ENCODE measurements at places on chromosomes 2 and 18.

DNA sequence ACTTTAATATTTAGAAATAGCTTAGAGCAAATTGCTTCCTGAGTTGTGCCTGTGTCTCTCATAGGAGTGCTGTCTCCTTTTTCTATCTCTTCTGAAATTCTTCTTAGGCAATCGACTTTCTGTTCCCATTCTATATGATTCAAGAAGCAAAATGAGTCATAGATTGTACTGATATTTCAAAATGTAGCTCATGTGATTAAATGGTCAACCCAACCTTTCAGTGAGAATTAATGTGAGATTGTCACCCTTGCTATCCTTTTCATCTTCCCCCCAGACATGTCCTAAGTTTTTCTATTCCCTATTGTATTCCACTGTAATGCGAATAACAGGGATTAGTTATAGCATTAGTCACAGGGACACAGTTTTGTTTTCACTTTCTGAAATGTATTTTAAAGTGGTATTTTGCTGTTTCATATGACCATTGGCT lies 413.6 kb downstream of the THSD7B start:
- peak; percentile 57 for DNase-seq

DNA sequence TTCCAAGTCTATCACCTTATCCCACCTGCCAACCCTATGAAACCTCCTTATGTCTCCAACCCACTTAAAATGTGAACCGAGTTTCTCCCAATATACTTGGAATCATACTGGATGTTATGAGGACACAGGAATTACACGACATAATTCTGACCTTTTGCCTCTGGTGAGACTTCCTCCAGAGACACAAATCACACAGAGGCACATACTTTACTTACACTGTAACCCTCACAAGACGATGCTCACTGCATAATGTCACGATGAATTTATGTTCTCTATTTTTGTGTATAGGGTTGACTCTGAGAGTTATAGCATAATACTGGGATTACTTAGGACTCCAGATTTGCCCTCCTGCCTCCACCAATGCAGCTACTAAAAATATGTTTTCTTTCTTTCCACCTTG lies 28.0 kb upstream of the SETBP1 start:
- no peak for DNase-seq

- no peak for DNase-seq
Measured at GRCh38 chr2:18671363-18671762, 82.0 kb upstream of the NT5C1B start.

DNA sequence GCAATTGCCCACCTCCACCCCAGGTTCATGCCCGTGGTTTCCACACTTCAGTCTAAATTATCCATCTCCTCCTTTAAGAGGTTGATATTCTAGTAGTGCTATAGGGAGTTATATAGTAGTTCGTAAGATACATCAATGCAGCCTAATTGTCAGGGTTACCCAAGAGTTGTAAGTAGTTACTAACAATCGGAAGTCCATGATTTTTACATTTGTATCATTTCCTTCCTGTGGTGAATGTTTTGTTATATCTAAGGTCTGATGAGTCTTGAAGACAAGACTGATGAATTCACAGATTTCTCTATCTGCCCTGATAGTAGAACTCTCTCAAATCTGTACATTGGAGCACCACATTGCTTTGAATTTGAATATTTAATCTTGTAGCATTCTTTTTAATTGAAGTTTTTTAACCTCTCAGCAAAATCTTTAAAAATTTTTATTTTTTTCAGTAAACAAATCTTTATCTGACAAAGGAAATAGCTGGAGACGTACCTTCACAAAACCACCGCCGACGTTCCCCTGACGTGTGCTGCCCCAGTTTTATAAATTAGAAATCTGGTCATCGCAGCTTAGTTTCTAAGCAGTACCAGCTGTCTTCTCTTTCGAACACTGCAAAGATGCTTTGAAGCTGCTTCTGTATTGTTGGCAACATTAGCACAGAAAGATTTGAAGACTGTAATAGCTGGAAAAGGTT lies 264.5 kb downstream of the SOCS6 start:
- DNase-seq, result no peak

GRCh38 chr2:100960688-100961087 lies 41.4 kb upstream of the RPL31 start:
- DNase-seq, result no peak

DNA sequence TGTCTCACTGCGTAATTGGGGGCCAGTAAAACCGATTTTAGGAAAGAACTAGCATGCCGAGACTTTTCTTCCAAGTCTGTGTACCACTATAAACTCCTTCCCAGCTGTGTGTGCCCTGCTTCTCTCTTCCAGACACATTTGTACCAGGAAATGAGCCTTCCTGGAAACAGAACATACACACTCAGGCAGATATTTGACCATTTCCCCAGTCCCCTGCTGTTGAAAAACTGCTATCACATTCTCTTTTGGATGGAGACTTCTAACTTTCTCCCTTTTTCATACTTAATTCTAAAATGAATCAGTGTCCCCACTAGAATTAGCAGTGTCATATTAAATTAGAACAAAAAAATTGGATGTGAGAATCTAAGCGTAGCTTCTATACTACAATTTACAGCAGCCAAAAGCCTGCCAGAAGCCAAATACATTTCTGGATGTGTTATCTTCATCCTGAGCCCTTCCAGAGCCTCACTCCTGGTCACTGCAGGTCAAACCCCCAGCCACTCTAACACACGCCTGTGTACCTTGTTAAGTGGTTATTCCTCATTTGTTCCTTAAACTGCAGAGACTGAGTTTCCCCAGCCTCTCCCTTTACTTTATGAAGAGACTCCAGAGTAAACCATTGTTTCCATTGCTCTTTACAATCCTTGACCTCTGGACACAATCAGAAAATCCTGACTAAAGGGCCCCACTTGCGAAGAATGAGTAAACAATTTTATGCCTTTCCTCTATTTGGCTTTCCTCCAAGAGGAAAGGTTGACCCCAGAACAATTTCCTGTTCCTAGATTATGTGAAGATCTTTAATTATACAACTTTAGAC lies 20.4 kb downstream of the DSG4 start:
- DNase-seq, result no peak

- DNase-seq, result peak; percentile 99
Measured at GRCh38 chr2:222733846-222734702, 62.6 kb downstream of the MOGAT1 start.

GRCh38 chr18:26312199-26312598 lies 86.0 kb downstream of the TAF4B start:
- DNase-seq, result no peak

GRCh38 chr2:206783718-206784117 lies 18.3 kb downstream of the FASTKD2 start:
- DNase-seq, result peak; percentile 19

- DNase-seq, result peak; percentile 62
Measured at GRCh38 chr2:27003857-27004256, 28.9 kb upstream of the TMEM214 start.

DNA sequence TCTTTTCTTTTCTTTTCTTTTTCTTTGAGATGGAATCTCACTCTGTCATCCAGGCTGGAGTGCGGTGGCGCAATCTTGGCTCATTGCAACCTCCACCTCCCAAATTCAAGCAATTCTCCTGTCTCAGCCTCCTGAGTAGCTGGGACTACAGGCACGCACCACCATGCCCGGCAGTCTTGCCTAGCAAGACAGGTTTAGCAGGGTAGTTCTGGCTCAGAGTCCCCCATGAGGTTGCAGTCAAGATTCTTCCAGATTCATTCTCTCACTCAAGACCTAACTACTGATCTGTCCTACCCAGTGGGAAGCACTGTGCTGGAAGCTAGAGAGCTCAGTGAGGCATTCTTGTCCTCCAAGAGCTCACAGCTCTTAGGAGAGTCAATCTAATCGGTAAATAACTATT lies 17.6 kb upstream of the ZAP70 start:
- no peak for DNase-seq

GRCh38 chr18:45353530-45353929 lies 261.7 kb upstream of the SLC14A2 start:
- peak; percentile 53 for DNase-seq

DNA sequence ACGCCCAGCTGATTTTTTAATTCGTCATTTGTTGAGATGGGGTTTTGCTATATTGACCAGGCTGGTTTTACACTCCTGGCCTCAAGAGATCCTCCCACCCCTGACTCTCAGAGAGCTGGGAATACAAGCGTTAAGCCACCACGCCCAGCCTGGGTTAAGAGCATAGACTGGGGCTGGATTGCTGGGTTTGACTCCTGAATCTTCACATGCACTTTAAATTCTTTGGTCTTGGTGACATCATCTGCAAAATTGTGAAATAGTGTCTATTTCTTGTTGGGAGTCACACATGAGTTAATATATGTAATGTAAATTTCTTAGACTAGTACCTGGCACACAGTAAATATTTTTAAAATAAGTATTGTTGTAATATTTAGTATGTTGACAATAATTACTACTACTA lies 257.4 kb downstream of the DOK6 start:
- DNase-seq, result no peak

DNA sequence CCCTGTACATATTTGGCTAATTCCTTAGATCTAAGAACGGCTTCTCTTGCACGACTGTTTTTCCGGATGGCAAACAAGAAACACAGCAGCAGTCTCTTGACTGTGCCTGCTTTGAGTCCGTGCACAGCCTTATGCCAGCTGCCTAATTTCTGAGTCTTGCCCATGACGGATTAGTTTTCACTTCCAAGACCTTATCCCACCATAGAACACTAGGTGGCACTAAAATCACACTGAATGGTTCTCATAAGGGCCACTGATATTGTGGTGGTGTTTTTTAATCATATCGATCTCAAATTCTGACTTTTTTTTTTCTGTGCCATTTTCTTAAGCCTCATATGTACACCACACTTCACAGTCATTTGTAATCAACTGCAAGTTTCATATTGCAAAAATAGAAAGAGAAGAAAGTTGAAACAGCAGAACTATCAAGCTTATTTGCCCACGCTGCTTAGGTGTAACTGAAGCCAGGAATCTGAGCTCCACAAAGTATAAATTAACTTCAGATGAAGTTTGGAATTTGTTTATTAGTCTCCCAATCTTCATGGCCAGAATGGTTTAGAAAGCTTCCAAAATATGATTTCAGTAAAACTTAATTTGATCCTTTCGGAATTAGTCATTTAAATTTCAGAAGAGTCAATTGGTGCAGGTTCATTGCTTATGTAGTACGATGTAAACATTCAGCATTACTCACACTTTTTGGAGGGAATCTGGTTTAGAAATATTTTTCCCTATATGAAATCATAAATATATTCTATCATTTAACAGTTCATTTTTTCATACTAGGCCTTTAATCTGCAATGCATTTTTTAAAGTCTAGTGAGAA lies 45.5 kb upstream of the SCN7A start:
- peak; percentile 54 for DNase-seq

DNA sequence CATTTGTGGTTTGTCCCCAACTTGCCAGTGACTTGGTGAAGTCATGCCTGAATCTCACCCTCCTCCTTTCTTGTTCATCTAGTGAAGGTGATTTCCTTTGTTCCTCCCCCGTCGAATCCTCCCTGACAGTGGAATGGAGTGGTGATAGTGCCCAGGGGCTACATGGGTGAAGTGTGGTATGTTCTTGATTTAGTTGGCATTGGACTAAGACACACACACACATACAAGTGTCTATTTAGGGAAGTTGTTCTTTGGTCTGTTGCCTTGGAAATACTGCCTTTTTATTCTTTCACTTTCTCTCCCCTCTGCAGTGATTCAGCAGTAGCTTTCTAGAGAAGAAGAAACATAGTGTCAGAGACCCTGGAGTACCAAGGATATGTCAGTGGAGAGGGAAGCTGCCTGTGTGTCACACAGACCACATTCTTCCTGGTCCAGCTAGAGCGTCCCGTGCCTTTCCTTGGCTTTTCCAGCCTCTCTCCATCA lies 10.9 kb downstream of the INPP4A start:
- peak; percentile 64 for DNase-seq

DNA sequence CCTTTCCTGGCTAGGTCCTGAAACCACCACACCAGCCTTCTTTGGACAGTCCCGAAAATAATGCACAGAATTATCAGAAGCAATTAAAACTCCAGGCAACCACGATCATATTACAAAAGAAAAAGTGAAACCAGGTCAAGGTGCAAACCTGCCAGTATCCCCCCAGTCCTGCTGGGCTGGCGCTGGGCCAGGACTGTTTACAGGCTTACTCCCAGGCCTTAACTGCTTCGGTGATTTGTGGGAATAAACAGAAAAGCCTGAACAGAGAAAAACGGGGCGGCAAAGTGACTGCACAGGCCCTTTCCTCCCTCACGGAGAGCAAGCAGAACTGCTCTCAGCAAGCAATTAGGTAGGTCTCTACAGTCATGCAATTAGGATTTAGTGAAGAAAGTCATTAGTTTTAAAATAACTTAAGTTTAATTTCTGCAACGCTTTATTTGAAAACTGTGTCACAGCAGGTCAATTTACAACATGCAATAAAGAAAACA lies 1.3 kb downstream of the HDAC4 start:
- DNase-seq, result peak; percentile 28

- no peak for DNase-seq
Measured at GRCh38 chr18:74166386-74166785, 18.1 kb downstream of the TIMM21 start.

DNA sequence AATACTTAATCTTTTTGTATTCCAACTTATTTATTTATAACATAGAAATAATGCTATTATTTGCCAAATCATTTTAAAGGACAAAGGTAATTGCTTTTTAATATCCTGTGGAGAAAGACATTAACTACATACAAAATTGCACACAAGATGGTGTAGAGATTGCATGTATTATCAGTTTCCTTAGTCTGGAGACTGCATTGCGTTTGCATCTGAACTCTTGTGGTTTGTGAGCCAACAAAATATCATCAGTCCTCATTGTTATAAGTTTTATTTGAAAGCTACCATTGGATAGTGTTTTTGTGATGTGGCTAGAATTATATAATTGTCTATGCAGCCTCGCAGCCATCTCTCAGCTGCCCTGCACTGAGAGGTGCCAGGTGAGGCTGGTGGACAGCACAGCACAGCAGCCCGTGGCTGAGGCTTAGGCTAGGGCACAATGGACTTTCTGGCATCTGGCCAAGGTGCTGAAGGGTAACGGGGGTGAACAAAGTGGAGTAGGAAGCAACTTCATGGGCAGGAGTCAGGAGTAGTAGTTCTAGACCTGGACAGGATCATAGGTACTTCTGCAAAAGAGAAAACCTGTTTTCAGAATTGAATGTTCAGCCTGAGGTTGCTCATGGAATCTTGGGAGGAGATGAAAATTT lies 15.1 kb downstream of the RASGRP3 start:
- DNase-seq, result no peak

DNA sequence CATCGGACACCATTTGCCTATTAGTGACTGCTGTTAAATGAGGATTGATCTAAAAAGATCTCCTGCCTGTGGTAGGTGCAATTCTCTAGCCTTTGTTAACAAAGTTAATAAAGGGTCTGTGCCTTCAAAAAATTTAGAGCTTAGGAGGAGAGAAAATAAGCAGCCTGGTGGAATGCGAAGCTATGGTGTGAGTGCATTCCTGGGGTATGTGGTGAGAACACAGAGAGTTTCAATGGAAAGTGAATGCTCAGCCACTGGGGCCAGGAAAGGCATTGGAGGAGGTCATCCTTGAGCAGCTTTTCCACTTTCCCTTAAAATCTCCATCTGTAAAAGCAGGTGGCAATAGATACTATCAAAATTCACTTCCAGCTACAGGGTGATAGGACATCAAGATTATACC lies 331.2 kb upstream of the LRATD1 start:
- no peak for DNase-seq

DNA sequence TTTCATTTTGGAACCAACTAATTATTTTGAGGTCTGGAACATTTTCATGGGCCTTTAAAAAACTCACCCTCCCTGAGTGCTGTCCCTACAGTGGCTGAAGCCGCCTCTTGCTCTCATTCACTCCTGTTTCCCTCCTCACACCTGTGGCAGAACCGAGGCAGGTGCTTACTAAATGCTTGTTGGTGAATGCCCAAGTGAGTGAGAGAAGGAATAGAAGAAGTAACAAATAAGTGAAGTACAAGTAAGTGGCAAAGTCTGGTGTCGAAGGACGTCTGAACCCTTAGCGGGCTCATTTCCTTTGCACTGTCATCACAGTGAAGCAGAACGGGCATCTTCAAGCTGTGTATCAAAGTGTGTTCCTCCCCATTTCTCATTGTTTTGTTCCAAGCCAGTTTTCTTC lies 135.2 kb downstream of the RHBDD1 start:
- no peak for DNase-seq
